ENCODE measurements at places on chromosomes 7 and 10. TPM values are rescaled to one million over a fixed set of nuclear protein-coding genes. Genes with fewer than 3 reads are reported as not detected.

SEMA3C gene
- 1.3 TPM for total RNA-seq

- DNase-seq, result no peak
These were observed 22.4 kb upstream of the AHR start for GRCh38 chr7:17275749-17276671.

GRCh38 chr7:47734949-47735291 lies 153.0 kb upstream of the TNS3 start:
- no peak for DNase-seq

GRCh38 chr10:79378647-79379511 lies 31.6 kb downstream of the PPIF start:
- no peak for DNase-seq

TFPI2 gene
- total RNA-seq, result 0.71 TPM

DNA sequence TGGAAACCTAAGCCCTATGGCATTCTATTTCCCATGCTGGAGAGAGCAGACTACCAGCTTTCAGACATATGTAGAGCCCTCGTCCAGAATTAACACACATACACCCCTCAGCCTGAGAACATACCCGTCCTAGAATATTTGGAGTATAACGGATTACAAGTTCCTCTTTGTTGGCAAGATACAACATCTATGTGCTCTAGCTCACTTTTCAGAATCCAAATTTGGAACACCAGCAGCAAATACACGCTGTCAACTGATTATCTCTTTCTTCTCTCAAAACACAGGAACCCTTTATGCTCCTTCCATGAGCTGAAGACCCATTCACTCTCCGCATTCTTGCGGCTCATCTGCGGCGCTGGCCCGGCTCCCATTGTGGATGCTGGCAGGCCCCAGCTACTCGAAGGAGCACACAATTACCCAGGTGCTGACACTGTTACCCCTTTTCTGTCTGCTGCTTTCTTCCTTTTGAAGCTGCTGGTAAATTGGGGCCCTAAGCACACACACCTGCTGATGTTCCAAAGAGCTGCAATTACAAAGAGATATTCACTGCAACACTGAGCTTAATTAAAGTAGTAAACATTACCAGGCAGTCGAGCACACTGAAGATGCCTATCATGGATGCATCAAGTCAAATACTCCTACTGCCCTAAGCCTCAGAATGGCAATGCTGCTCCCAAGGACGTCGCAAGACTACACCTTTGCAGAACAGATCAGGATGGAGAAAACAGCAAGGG lies 70.0 kb downstream of the VOPP1 start:
- no peak for DNase-seq

HOXA4 gene
- total RNA-seq, result not detected

DNA sequence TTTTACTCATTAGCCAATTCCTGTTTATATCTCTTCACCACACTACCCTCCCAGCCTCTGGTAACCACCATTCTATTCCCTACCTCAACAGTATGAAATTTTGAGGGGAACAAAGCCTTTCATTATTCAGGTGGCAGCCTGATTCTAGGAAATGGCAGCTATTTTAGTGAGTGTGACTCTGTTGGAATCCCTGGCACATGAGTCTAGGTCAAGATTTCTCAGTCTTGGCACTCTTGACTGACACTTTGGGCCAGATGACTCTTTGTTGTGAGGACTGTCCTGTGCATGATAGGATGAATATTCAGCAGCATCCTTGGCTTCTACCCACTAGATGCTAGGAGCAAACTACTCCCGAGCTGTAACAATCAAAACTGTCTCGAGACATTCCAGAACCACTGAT lies 322.8 kb upstream of the PHYHIPL start:
- DNase-seq, result no peak

- no peak for DNase-seq
These were observed 26.4 kb downstream of the MXI1 start for GRCh38 chr10:110233846-110234245.

- no peak for DNase-seq
These were observed 643.6 kb downstream of the SORCS3 start for GRCh38 chr10:105284476-105285215.

DNA sequence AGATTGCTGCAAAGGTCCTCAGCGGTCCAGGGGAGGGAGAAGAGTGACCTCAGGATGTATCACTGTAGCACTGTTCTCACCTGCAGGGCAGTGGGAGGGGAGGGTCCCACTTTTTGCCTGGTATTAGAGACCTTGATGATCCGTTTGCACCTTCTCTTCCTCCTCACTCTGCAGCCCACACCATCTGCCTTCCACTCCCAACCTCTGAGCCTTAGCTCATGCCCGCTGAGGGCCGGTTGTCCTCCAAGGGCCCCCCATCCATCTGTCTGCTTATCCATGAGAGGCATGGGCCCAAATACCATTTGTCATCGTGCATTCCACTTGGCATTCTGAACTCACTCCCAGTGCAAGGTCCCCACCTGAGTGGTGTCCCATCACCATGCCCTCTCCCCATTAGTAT lies 64.6 kb upstream of the PCBD1 start:
- DNase-seq, result no peak

DNA sequence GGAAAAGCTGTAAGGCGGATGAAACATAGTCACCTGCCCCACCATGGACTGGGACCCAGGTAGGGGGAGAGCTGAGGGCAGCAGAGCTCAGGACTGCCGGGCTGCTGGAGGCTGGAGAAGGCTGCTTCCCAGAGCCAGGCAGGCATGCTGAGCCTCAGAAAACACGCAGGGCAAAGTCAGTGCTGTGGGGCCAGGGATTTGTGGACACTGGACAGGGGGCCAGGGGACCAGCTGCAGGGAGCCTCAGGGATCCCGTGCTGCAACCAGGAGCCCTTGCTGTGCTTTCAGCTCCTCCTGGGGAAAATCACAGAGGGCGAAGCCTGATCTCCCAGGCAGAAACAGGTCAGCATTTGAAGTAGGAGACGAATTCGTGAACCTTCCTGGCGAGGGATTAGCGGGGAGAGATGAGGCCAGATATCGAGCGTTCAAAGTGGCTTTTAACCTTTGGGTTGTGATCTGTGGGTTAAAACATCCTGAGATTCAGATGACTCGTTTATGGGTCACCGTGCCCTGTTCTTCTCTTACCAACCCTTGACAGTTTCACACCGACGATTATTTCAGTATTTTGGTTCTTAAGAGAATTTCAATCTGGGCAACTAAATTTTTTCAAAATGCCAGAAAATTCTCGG lies 85.6 kb upstream of the SHH start:
- DNase-seq, result no peak

SPDYE11 gene
- not detected for total RNA-seq

DNA sequence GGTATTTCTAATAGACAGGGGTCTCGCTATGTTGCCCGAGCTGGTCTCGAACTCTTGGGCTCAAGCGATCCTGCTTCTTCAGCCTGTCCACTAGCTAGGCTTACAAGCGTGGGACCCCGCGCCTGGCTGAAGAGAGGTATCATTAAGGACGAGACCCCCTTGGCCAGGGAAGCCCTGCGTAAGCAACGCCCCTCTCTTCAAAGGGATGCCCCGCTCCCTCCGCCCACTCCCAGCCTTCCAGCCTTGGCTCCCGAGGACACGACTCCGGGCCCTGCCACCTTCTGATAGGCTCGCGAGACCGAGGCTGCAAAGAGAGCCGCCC lies 220 bp upstream of the ZKSCAN5 start:
- no peak for DNase-seq

DNA sequence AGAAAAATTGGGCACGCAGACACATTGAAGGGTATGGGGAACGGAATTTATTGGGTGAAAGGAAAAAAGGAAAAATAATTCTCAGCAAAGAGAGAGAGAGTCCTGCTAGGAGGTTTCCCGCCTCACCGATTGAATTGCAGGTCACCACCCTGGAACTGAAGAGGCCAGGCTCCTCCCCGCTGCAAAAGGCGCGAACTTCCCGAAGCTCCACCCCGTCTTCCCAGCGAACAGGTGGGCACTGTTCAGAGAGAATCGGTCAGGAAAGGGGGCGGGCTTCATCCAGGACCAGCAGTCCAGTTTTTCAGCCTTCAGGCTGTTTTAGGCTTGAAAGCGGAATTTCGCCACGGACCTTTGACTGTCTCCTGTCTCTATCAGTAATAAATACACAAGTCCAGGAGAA lies 27.3 kb upstream of the CADPS2 start:
- no peak for DNase-seq

CALN1 gene
- total RNA-seq, result not detected

- no peak for DNase-seq
These were observed 24.3 kb upstream of the KCNIP2 start for GRCh38 chr10:101867931-101868330.

Measured in naive thymus-derived CD4-positive, alpha-beta T cell (primary cell).